ENCODE measurements at places on chromosomes 1 and 21.

DNA sequence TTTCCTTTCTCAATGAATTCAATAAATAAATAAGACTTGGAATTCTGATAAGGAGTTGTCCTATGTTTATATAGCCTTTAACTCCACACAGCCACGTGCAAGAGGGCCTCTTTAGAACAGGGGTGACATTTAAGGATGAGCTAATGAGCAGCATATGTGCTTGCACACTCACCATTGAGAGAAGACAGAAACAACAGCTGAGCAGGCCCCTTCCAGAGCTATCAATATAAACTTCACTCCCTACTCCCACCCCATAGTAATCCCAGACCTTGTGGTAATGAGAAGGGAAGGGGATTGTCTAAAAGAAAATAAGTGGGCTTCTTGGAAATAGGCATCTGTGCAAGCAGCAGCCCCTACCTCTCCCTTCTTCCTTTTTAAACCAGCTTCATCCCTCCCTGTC lies 176.0 kb downstream of the SEC16B start:
- DNase-seq, result no peak

- DNase-seq, result no peak
Measured at GRCh38 chr1:244409701-244410100, 42.0 kb downstream of the ADSS2 start.

DNA sequence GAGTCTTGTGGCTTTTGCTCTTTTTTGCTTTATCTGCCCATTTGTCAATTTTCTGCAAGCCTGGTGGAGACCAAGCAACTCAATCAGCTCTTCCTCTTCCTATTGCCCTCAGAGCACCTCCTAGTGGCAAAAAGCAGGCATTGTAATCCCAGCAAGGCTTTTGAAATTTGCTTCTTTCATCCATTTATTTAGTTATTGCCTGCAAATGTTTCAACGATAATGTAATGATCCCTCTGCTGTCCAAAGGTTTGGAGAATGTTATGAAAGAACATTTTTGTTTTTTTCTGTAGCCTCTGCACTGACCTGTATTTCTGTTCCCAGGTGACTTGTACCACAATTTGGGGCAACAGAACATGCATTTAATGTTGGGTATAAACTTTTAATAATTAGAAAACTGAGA lies 127.8 kb downstream of the GABPA start:
- DNase-seq, result peak; percentile 12

DNA sequence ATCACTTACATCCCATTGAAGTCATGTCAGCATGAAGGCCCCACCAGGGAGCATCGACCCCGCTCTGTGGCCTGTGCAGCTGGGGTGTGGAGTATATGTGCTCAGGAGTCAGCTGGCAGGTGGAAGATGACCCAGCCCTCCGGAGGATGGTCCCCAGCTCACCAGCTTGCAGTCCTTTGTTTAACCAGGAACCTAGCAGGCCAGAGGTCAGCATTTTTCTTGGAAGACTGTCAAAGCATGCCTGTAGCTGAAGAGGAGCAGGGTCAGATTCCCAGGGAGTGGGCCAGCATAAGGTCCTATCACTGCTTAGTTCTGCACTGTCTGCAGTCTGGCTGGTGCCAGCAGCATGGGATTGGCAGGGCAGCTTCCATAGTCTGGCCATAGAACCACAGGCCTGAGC lies 12.7 kb downstream of the NFASC start:
- DNase-seq, result no peak

DNA sequence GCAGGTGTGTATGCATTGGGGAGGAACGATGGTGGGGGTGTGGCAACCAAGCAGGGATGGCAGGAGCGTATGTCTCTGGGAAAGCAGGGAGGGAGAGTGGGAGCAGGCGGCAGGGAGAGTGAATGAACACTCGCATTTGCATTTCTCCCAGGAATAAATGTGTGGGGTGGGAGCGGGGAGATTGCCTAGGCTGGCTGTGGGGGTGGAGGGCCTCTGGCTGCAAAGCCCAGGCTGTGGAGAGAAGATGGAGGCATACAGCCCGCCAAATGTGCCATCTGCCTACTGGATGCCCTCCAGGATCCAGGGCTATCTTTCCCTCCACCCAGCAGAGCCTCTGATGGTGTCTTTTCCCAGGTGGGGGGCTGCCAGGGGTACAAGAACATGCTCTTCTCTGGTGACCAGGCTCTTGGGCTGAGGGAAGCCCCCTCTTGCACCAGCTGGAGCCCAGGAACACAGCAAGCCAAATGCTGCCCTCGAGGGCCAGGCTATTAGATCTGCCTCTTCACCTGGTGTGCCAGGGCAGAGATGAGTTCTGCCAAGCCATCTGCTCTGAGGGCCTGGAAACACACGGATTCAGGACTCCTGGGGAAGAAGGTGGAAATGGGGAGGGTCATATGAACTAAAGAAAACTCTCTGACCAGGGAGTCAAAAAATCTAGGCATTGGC lies 1.7 kb upstream of the OPTC start:
- no peak for DNase-seq

DNA sequence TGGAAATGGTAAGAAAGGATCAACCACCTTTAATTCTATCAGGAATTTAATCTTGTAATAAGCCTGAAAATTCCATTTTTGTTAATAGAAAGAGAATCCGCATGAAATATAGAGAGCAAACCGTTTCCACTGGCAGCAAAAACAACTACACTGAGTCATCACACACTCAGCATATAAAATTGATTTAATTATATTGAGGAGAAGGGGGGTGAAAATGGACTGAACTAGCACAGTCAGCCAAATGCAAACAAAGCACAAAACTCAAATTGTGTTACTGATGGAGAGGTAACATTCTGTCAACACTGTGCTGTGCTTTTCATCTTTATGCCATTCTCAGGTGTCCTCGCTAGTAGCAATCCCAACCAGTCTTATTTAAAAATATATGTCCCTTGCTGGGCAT lies 1583.9 kb downstream of the MRPL39 start:
- no peak for DNase-seq

- DNase-seq, result no peak
Measured at GRCh38 chr1:200267937-200268336, 141.9 kb downstream of the ZNF281 start.
